ENCODE measurements at places on chromosomes 11 and 22. TPM values are rescaled to one million over a fixed set of nuclear protein-coding genes. Genes with fewer than 3 reads are reported as not detected.
A peak's percentile ranks its signal among the peaks of the same experiment; 100 is the strongest.

The PNPLA2 gene
- total RNA-seq = 14.7 TPM

DNA sequence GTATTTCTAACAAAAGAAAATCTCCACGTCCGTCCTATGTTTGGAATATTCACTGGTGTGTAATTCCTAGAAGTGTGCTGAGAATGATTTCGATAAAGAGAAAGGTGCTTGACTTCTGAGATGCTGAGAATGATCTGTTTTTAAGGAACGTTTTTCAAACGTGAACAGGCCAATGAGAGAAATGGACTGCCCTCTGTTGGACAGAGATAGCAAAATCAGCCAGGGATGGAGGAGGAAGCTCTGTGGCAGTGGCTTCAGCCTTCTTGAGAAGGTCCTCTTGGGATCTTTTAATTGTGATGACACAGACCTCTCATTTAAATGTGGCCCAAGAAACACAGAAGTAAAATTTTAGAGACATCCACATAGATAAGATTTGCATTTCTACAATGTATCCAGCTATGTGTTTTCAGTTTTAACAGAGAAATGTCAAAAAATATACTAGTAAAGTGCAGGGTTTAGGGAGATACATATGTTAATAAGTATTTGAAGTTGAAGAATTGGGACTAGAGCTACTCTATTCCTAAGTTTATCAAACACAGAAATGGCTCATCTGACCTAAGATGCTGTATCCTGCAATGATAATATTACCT, 84.0 kb upstream of the RCN1 start:
- DNase-seq = peak; percentile 38

GRCh38 chr11:76630600-76631281, 39.8 kb downstream of the LRRC32 start:
- no peak for DNase-seq

GRCh38 chr11:67320011-67320410, 16.7 kb downstream of the SSH3 start:
- DNase-seq = no peak

GRCh38 chr11:72446929-72447769, 12.8 kb upstream of the CLPB start:
- peak; percentile 61 for DNase-seq

All from mammary epithelial cell (primary cell).